Activated CD4-positive, alpha-beta T cell treated with anti-CD3 and anti-CD28 coated beads, Interleukin-2, amount 50 U/mL, for 24 hours (primary cell): ENCODE measurements at places on chromosomes 4 and X.

DNA sequence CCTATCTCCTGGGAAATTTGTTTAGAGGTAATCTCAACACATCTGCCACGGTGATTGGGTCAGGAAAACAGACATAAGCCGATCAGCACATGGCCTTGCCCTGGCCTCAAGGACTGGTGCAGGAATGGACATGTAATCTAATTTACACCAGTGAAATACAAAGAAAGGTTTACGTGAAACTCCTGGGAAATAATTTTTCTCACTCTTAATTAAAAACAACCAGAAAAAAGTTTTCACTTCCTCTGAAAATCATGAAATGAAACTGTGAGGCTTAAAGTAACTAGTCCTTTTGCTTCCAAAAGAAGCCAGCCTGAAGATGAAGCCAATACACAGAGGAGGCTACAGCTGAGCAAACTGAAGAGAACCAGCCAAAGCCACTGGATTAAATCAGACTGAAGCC, 154.1 kb upstream of the FAM241A start:
- no peak for DNase-seq

DNA sequence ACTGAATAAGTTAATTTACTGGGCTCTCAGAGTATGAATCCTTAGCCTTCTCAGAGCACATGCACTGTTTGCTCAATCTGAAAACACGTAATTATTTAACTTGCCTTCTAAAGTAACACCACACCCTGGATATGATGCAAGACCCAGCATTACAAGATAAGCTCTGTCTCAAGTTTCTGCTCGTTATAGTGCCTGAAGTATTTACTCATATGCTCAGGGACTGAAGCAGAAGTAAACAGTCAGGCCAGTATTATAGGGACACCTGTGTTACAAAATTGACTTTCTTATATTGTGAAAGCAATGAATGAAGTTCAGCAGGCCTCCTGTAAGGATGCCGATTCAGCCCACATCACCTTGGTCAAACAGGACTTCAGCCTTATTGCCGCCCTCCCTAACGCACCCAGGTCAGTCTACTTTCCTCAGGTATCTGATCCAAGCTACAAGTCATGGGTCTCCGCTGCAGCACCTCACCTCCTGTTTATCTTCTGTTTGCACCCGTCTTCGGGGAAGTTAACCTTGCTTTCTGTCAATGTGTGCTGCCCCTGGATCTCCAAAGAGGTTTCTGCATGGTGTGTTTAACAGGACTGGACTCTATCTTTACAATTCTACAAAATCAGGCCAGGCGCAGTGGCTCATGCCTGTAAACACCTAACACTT, 42.8 kb upstream of the KLF3 start:
- DNase-seq, result no peak

GRCh38 chrX:39152106-39152649, 350.9 kb downstream of the MID1IP1 start:
- no peak for DNase-seq

DNA sequence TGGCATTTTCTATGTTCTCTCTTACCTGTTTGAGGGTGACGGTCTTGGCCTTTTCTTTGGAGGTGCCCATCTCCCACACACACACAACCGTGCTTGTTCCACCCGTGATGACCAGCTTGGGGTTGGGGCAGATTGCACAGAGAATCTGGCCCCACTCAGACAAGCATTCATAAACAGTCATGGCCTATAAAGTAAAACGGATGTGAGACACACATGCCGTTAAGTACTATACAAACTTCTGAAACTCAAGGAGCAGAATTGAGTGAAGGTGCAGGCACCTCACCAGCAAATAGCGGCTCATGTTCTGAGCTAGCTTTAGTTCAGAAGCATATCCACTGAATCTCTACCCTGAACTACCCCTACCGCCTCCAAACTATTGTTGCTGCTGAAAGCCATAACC, 107.6 kb downstream of the CDS1 start:
- no peak for DNase-seq

DNA sequence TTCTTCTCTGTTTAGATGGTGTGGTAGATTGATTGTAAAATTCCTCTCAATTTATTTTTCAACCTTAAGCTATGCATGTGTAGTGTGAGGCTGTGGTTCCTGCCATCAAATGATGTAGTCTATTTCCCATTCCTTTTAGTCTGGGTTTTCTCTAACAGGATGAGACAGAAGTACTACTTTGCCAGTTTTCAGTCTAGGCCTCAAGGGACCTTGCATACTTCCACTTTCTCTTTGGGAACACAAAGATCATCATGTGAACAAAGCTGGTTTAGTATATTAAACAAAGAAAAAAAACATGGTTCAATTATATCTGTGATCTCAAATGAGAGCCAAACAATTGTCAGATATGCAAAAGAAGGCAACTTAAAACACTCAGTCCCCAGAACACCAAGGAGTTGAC, 1284.0 kb downstream of the RAPGEF2 start:
- no peak for DNase-seq

GRCh38 chr4:70734168-70734954, 12.6 kb downstream of the RUFY3 start:
- DNase-seq, result peak; percentile 44

GRCh38 chr4:8351931-8352367, 82.4 kb downstream of the HTRA3 start:
- no peak for DNase-seq

GRCh38 chrX:136665258-136665900, 17.4 kb downstream of the CD40LG start:
- no peak for DNase-seq

DNA sequence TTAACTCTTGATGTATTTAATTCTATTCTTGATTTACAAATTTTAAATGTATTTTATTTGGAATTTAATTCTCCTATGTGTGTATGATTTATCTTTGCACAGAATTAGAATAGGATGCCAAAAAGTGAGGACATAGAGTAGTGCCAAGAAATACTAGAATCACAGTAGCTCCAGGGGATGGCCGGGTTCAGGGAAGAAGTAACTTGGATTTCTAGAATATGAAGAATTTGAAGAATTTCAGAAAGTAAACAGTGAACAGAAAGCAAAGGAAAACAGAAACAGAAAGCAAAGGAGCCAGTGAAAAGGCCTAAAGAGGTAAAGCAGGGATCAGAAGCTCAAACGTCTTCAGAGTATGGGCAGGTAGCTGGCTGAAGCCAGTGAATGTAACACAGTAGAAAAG, 1187.6 kb downstream of the RPA4 start:
- no peak for DNase-seq

DNA sequence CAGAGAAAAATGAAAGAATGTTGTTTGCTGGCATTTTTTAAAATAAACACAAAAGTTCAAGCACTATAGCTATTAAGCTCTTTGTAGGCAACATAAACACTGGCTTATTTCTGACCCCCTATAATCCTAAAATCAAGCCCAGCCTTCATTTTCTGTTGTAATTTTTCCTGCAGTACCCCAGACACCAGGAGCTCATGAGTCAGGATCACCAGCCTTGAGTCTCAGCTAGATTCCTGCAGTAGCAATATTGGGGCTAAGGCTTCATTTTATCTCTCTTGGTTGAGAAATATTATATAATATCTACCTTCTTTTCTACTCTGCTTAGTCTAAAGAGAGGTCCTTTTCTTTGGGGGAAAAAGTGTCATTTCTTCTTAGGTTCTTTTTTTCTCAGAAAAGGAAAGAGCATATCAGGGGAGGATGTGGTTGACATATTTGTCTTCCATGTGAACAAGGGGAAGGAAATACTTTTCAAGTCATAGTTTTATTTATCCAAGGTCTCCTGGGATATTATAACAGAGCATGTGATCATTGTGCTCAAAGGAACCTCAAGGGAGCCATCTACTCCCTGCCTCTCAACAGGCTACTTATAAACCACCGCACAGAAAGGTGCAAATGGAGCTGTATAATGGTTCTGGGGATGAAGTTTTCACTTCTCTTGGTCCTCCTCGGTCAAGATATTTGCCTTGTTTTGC, 678.3 kb upstream of the NR3C2 start:
- DNase-seq, result no peak

GRCh38 chr4:177667687-177668086, 225.4 kb upstream of the AGA start:
- no peak for DNase-seq

- no peak for DNase-seq
These were observed 95.9 kb downstream of the PDS5A start for GRCh38 chr4:39881789-39882188.

DNA sequence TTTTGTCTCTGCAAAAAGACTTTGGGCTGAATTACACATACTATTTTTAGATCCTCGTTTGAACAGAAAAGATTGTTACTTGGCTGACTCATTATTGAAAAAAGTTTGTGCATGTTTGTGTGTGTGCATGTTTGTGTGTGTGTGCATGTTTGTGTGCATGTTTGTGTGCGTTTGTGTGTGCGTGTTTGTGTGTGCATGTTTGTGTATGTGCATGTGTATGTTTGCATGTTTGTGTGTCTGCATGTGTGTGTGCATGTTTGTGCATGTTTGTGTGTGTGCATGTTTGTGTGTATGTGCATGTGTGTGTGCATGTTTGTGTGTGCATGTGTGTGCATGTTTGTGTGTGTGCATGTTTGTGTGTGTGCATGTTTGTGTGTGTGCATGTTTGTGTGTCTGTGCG, 201.1 kb upstream of the FAT1 start:
- DNase-seq, result no peak

GRCh38 chrX:115173181-115173580, 16.0 kb upstream of the RBMXL3 start:
- no peak for DNase-seq

- DNase-seq, result no peak
These were observed 56.2 kb upstream of the PJA1 start for GRCh38 chrX:69221239-69222102.

GRCh38 chrX:96771486-96771885, 86.8 kb downstream of the DIAPH2 start:
- DNase-seq, result no peak

DNA sequence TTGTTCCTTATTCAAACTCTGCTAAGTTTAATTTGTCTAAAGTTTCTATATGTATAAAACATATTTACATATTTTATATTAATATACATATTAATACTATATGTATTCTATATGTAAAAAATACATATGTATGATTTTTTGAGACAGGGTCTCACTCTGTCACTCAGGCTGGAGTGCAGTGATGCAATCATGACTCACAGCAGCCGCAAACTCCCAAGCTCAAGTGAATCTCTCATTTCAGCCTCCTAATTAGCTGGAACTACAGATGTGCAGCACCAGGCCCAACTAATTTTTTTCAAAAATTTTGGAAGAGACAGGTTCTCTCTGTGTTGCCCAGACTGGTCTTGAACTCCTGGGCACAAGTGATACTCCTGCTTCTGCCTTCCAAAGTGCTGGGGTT, 684.9 kb downstream of the TRAM1L1 start:
- DNase-seq, result no peak

- DNase-seq, result no peak
These were observed 31.8 kb upstream of the ZCCHC13 start for GRCh38 chrX:74272230-74272629.

DNA sequence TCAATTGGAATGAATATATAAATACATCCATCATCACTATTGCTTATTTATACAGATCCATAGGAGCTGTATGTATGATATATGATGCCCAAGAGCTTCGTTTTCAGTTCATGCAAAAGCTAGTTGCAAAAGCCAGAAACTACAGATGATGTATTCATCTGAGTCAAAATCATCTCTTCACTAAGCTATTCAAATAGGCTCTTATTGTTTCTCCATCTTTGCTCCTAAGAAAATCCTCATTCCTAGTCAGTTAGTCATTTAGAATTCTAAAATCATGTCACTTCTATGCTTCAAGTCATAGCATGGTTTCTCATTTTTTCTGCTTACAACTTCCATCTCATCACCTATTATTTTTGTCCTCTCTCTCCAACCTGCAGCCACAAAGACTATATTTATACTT, 300.1 kb upstream of the TRAM1L1 start:
- no peak for DNase-seq

DNA sequence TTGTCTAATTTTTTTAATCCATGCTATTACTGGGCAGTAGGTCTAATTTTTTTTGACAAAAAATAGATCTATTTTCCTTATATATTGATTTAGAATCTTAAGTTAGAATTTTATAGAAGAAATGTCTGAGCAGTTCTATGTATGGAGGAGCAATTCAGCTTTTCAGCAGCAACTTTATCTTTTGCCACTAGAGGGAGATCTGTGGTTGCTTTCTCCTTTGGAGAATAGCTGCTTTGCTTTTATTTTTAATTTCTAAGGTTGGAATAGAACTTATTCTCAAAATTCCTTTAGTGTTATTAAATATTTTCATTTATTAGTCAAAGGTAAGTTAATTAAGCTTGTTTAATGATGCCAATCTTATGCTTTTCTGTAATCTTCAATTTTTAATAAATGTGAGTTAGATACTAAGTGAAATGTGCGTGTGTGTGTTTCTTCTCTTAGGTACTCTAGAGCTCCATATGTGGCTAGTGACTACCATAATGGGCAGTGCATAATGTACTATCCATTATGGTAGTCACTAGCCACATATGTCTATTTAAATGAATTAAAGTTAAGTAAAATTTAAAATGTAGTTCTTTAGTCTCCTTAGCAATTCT, 29.3 kb downstream of the FAM199X start:
- no peak for DNase-seq

- DNase-seq, result no peak
These were observed 1037.2 kb downstream of the PCDH18 start for GRCh38 chr4:136495076-136495475.

- DNase-seq, result no peak
These were observed 425.8 kb downstream of the ARAP2 start for GRCh38 chr4:35818520-35818919.

GRCh38 chr4:158785718-158786117, 16.9 kb downstream of the FNIP2 start:
- DNase-seq, result no peak

DNA sequence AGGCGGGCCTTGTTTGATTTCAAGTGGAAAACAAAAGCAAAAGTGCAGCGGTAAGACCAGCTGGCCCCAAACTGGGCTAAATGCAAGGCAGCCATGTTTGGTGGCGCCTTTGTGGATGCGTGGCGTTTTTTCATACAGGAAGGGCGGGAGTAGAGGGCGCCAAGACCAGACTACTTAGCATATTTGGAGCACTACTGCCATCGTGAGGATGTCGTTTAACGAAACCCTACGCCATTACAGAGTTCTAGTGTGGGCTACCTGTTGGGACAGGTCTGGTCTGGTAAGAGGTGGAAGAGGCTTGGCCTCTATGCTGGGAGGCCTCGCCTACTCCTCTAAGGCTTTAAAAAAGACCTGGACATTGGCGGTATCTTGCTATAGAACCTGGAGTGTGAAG, 230.7 kb upstream of the STK26 start:
- DNase-seq, result no peak

- DNase-seq, result no peak
These were observed 540.9 kb downstream of the PPP4R3C start for GRCh38 chrX:26922278-26922677.

GRCh38 chr4:106978046-106978774, 57.9 kb downstream of the DKK2 start:
- DNase-seq, result no peak

GRCh38 chr4:101101072-101101471, 246.3 kb downstream of the PPP3CA start:
- DNase-seq, result no peak

- DNase-seq, result no peak
These were observed 532.2 kb downstream of the MID1IP1 start for GRCh38 chrX:39333451-39333850.

DNA sequence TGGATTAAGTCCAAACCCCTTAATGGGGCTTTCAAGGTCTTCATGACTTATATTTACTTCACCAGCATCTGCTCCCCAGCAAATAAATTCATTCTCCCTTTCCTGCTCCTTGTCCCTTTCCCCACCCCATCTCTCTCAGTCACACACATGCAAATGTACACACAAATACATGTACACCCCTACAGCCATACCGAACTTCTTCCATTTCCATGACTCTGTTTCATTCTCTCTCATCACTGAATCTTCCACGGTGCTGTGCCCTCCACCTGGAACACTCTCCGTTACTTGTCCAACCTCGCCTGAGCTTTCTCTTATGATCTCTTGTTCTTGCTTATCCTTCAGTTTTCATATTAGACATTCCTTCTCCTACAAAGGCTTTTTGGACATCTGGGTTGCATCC, 22.0 kb upstream of the RPA4 start:
- no peak for DNase-seq
